ENCODE measurements at places on chromosomes 1 and 21. TPM values are rescaled to one million over a fixed set of nuclear protein-coding genes. Genes with fewer than 3 reads are reported as not detected.

Gene TMEM82
- 0.13 TPM for total RNA-seq

Gene CD84
- not detected for total RNA-seq

Gene LAMB3
- 3.0 TPM for total RNA-seq

Gene OR2L2
- not detected for total RNA-seq

Gene SLC30A2
- 0.13 TPM for total RNA-seq

Gene C1orf94
- not detected for total RNA-seq

Gene TNFRSF8
- total RNA-seq: under 0.01 TPM

Gene ENAH
- 15.3 TPM for total RNA-seq

Gene SLC5A3
- total RNA-seq: 20.2 TPM

Gene CADM3
- not detected for total RNA-seq

Gene TRMT13
- 6.3 TPM for total RNA-seq

Gene CFHR5
- not detected for total RNA-seq

Gene FCRL2
- not detected for total RNA-seq

Gene HIVEP3
- total RNA-seq: 1.4 TPM

Gene F13B
- total RNA-seq: not detected

Gene LCA5L
- 0.38 TPM for total RNA-seq

Gene CHRM3
- 0.26 TPM for total RNA-seq

Gene LHX8
- total RNA-seq: not detected

Gene TAL1
- total RNA-seq: 77.9 TPM

Gene FMO3
- total RNA-seq: under 0.01 TPM

Gene RNF223
- total RNA-seq: not detected

Gene SYT6
- not detected for total RNA-seq

Gene LCE2C
- not detected for total RNA-seq

Gene PCNX2
- 1.4 TPM for total RNA-seq

Gene LIN28A
- total RNA-seq: not detected

Gene HSPA6
- total RNA-seq: 1.5 TPM

Gene NBPF6
- not detected for total RNA-seq

Gene KIAA1614
- 4.0 TPM for total RNA-seq
